Suprapubic skin (tissue), 4 donors: ENCODE measurements at places on chromosomes 4 and X. TPM values are rescaled to one million over a fixed set of nuclear protein-coding genes. Genes with fewer than 3 reads are reported as not detected.

GRCh38 chr4:108053251-108053711 lies 63.6 kb downstream of the HADH start:
- no peak overlapping the region for H3K4me3 ChIP-seq
- no peak overlapping the region for H3K27ac ChIP-seq
- DNase-seq = no peak
- H3K36me3 ChIP-seq = no peaks in the 10 kb centered on the region
- peaks cover 4% of the 10 kb centered on the region for H3K27me3 ChIP-seq
- no peaks in the 10 kb centered on the region for H3K4me1 ChIP-seq

Gene TMEM31
- total RNA-seq = not detected

Gene USP9X
- total RNA-seq = 67.9 TPM

Gene NXF2B
- total RNA-seq = not detected

DNA sequence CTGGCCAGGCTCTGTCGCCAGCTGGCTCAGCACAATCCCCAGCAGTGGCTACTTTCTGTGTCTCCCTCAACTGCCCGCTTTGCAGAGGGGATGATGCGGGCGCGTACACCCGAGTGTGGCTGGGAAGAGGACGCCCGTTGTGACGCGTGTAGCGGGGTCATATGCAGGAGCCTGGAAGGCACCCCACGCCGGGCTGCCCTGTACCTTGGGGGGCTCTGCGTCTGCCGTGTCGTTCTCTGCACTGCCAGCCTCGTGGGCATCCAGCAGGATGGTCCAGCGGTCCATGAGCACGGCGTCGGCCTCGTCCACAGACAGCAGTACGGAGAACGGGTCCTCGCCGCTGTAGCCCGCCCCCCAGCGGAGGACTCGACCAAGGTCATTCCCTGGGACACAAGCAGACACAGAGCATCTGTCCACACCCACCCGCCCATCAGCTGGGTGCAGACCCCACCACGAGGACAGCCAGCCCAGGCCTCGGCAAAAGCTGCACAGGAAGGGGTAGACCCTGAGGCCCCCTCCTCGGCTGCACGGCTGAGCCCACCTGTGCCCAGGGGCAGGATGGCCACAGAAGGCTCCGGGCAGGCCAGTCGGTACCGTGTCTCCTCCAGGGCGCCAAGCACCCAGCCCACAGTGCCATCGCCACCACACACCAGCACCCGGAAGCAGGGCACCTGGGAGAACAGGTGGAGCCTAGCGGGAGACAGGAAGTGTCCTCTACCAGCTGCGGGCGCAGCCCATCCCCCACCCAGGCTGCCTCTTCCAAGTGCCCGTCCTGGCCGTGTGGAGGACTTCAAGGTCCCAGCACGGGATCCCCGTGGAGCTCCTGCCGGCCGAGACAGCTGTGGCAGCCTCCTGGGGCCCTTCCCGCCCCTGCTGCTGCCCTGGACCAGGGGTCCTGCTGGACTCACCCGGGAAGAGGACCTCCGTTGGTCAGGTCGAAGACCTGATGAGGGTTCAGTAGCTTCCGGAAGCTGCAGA lies 10.8 kb downstream of the DGKQ start:
- H3K36me3 ChIP-seq = peaks cover 73% of the 10 kb centered on the region
- H3K4me1 ChIP-seq = peaks cover 15% of the 10 kb centered on the region
- H3K27me3 ChIP-seq = no peaks in the 10 kb centered on the region
- H3K4me3 ChIP-seq = no peak overlapping the region
- no peak overlapping the region for H3K27ac ChIP-seq
- peak; percentile 66 for DNase-seq

Gene NLGN3
- 0.64 TPM for total RNA-seq

DNA sequence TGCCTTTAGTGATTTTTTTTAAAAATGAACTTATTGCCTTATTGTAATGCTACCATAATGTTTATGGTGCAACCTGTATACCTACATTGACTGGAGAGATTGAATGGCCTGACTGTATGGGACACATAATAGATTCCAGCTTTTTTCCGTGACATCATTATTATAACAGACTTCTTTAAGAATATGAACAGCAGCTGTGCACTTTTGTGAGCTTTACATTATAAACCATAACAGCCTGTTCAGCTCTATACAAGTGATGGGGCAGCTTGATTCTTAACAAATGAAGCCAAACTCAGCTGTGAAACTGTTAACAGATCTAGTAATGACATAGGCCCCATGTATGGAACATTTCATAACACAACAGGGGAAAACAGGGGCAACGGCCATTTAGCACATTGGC lies 187.0 kb downstream of the BMPR1B start:
- H3K27me3 ChIP-seq = no peaks in the 10 kb centered on the region
- no peak overlapping the region for H3K4me3 ChIP-seq
- no peak for DNase-seq
- no peaks in the 10 kb centered on the region for H3K36me3 ChIP-seq
- H3K27ac ChIP-seq = no peak overlapping the region

Gene DMP1
- total RNA-seq = not detected

GRCh38 chr4:11367371-11367770 lies 61.3 kb downstream of the HS3ST1 start:
- no peaks in the 10 kb centered on the region for H3K36me3 ChIP-seq
- H3K4me3 ChIP-seq = no peak overlapping the region
- DNase-seq = no peak
- H3K27ac ChIP-seq = no peak overlapping the region
- no peaks in the 10 kb centered on the region for H3K4me1 ChIP-seq
- peaks cover 7% of the 10 kb centered on the region for H3K27me3 ChIP-seq

Gene GDPD2
- total RNA-seq = 63.5 TPM

DNA sequence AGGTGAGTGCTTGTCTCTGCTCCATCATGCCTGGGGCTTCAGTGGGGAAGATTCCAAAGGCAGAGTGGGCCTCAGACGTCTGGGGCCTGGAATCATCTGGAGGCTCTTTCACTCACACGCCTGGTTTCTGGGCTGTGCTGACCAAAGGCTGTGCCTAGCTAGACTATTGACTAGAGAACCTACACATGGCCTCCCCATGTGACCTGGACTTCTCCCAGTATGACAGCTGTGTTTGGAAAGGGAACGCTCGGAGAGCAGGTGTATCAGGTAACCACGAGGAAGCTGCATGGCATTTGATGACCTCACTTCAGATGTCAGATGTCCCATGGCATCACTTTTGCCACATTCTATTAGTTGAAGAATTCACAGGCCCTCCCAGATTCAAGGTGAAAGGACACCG lies 51.0 kb downstream of the ADGRL3 start:
- H3K4me3 ChIP-seq = no peak overlapping the region
- no peaks in the 10 kb centered on the region for H3K27me3 ChIP-seq

Gene NKAP
- 5.6 TPM for total RNA-seq

GRCh38 chr4:118058955-118059354 lies 24.7 kb downstream of the NDST3 start:
- no peaks in the 10 kb centered on the region for H3K4me1 ChIP-seq
- no peaks in the 10 kb centered on the region for H3K27me3 ChIP-seq
- no peaks in the 10 kb centered on the region for H3K36me3 ChIP-seq
- no peak overlapping the region for H3K4me3 ChIP-seq
- no peak overlapping the region for H3K27ac ChIP-seq

GRCh38 chr4:3303565-3303824 lies 10.7 kb downstream of the RGS12 start:
- H3K4me3 ChIP-seq = no peak overlapping the region
- H3K4me1 ChIP-seq = peaks cover 41% of the 10 kb centered on the region
- H3K36me3 ChIP-seq = no peaks in the 10 kb centered on the region
- DNase-seq = no peak
- no peaks in the 10 kb centered on the region for H3K27me3 ChIP-seq

Gene IL2
- not detected for total RNA-seq

Gene RHOXF2
- not detected for total RNA-seq

DNA sequence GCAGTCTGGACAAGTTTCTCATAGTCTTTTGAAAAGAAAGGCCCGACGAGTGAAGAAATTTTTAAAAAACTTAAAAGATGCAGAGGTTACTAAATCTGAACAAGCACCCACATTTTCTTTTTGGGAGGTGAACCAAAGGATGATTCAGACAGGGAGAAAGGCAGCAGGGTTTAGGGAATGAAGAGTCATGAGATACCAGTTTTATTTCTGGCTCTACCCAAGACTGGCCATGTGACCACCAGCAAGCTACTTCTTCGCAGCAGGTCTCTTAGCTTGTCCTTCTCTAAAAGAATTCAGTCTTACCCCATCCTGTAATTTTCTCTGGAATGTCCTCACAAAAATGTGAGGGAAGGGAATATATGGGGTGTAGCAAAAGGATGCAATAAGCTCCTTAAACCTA lies 37.6 kb downstream of the AMOT start:
- H3K27me3 ChIP-seq = no peaks in the 10 kb centered on the region
- H3K4me1 ChIP-seq = no peaks in the 10 kb centered on the region
- no peak for DNase-seq

GRCh38 chr4:183905081-183905592 lies at the start of gene STOX2:
Gene STOX2 (plus strand): TSS chr4:183905307. CDS start chr4:183906791, 1,484 bp downstream.
- peak within 1 kb of the TSS; percentile 0 for H3K27ac ChIP-seq
- peaks cover 4% of the 10 kb centered on the region for H3K27me3 ChIP-seq
- peak within 1 kb of the TSS; percentile 73 for H3K4me3 ChIP-seq
- peaks cover 26% of the 10 kb centered on the region for H3K4me1 ChIP-seq
- H3K36me3 ChIP-seq = no peaks in the 10 kb centered on the region

- peaks cover 13% of the 10 kb centered on the region for H3K4me1 ChIP-seq
- H3K36me3 ChIP-seq = no peaks in the 10 kb centered on the region
- peaks cover 27% of the 10 kb centered on the region for H3K27me3 ChIP-seq
- no peak for DNase-seq
- no peak overlapping the region for H3K4me3 ChIP-seq
Measured at GRCh38 chr4:80340036-80340435, 4.5 kb downstream of the CFAP299 start.
